CD4-positive, alpha-beta T cell (primary cell): ENCODE measurements at places on chromosomes 4 and X. TPM values are rescaled to one million over a fixed set of nuclear protein-coding genes. Genes with fewer than 3 reads are reported as not detected.

TLR2 gene
- total RNA-seq: 2.9 TPM

ABLIM2 gene
- total RNA-seq: 2.7 TPM

TMSB15C gene
- 4.1 TPM for total RNA-seq

LRRC66 gene
- not detected for total RNA-seq

GLOD5 gene
- total RNA-seq: not detected

COQ2 gene
- 10.1 TPM for total RNA-seq

RHOXF2 gene
- total RNA-seq: not detected

SPACA5 gene
- total RNA-seq: not detected

TCEAL2 gene
- total RNA-seq: 0.59 TPM

ZCCHC18 gene
- 2.9 TPM for total RNA-seq

MAGEA2B gene
- not detected for total RNA-seq

CCSER1 gene
- total RNA-seq: 0.36 TPM

DGKK gene
- not detected for total RNA-seq

GK2 gene
- not detected for total RNA-seq

- H3K4me3 ChIP-seq: no peak overlapping the region
- DNase-seq: no peak
- H3K4me1 ChIP-seq: no peaks in the 10 kb centered on the region
- H3K36me3 ChIP-seq: no peaks in the 10 kb centered on the region
These were observed 416.2 kb upstream of the PRKX start for GRCh38 chrX:4129626-4130025.

- DNase-seq: peak; percentile 47
- H3K27ac ChIP-seq: no peak overlapping the region
- peaks cover 13% of the 10 kb centered on the region for H3K27me3 ChIP-seq
- H3K4me3 ChIP-seq: peak overlapping the region; percentile 59
These were observed 761 bp downstream of the FGFRL1 start for GRCh38 chr4:1012034-1012739.

DNA sequence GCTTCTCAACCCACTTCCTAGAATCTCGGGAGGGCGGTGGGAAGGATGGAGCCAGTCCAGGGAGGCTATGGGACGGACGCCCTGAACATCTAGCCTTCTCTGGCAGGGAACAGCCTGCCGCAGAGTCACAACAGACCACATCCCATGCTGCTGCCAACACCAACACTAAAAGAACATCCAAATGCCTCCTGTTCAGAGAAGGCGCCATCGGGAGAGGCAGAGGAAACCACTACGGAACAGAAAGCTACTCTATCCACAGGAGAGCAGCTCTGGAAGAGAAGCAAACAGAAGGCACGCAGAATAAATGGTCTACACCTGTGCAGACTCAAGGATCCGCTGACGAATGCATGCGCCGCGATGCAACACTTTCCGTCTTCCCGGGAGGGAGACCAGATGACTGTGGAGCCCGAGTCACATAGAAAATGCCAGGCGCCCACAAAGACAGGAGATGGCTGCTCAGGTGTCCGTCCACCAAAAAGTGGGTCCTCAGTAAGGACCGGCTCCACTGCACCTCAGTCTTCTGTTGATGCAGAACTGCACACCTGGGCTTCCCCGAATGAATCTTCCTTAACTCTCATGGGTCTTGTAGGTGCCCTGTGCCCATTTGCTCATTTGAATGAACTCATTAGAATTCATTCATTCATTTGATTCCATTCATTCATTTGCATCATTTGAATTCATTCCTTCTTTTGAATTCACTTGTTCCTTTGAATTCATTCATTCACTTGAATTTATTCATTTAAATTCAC is 217.5 kb downstream of the DHRSX start:
- H3K4me1 ChIP-seq: no peaks in the 10 kb centered on the region
- H3K4me3 ChIP-seq: no peak overlapping the region
- H3K27me3 ChIP-seq: no peaks in the 10 kb centered on the region
- DNase-seq: no peak
- no peak overlapping the region for H3K27ac ChIP-seq
- peaks cover 2% of the 10 kb centered on the region for H3K36me3 ChIP-seq

DNA sequence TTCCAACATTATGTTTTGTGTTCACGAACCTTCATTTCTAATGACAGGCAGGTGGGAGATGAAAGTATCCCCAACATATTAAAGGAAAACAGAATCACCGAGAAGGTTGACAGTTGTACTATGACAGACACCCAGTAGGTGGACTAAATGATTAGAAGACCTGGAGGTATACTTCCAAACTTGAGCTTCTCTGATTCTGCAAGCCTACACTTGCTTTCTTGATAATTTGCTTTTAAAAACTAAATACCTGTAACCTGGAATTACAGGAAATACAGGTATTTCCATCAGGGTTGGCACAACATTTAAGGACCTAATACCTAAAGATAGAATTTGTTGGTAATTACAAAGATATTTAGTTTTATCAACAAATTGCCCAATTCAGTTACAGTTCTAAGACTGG is 43.4 kb downstream of the C4orf51 start:
- H3K4me1 ChIP-seq: peaks cover 5% of the 10 kb centered on the region
- H3K36me3 ChIP-seq: no peaks in the 10 kb centered on the region
- no peaks in the 10 kb centered on the region for H3K27me3 ChIP-seq
- H3K27ac ChIP-seq: no peak overlapping the region

DNA sequence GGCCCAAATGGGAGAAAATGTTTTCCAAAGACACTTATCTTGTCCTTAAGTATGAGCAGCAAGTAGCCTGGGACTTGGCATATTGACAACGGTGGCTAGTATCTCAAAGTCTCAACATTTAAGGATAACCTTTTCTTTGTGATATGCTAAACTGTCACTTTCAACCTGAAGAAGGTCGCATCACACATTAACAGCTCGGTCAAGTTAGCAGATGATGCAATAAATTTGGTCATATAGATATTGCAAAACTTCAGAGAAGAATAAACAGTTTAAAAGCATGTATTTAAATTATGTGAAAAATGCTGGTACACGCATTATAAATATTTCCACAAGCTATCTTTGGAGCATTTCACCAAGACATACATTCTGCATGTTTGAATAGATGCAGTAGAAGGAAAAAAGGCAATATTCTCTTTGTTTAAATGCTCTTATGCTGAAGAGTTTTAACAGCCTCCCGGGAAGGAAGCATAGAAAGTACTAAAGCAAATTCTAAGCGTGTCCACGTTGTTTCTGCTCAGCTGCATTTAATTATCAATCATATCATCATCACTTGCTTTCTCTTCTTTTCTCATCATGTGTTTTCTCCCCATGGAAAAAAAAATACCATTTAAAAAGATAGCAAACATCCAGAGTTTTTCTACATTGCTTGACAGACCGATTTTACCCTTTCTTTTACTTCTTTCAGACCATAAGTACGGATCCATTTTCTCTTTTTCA is 24.2 kb downstream of the ARHGAP6 start:
- H3K4me1 ChIP-seq: no peaks in the 10 kb centered on the region
- no peak overlapping the region for H3K27ac ChIP-seq
- peaks cover 12% of the 10 kb centered on the region for H3K27me3 ChIP-seq
- H3K4me3 ChIP-seq: no peak overlapping the region

DNA sequence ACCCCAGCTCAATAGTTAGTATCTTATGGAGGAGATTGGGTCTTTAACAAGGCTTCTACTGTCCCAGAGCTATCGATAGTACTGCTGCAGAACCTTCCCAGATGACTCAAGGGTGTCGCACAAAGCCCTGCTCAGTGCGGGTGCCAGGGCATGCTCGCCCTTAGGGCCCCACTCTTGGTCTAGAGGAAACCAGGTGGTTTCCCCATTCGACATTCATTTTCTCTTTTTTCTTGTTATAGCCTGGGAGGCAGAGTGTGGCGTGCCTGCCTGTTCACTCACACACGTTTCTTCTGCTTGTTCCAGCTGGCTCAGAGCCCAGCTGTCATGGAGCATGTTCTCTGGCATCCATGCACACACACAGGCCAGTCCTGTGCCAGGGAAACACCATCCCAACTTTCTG is 144.5 kb downstream of the SMIM20 start:
- H3K27me3 ChIP-seq: no peaks in the 10 kb centered on the region
- no peak overlapping the region for H3K4me3 ChIP-seq
- no peak for DNase-seq
- H3K4me1 ChIP-seq: no peaks in the 10 kb centered on the region
- no peak overlapping the region for H3K27ac ChIP-seq

- peak; percentile 45 for DNase-seq
- H3K36me3 ChIP-seq: no peaks in the 10 kb centered on the region
- no peaks in the 10 kb centered on the region for H3K4me1 ChIP-seq
- H3K4me3 ChIP-seq: peak overlapping the region; percentile 70
These were observed 595 bp upstream of the NAP1L2 start for GRCh38 chrX:73215246-73215645.

DNA sequence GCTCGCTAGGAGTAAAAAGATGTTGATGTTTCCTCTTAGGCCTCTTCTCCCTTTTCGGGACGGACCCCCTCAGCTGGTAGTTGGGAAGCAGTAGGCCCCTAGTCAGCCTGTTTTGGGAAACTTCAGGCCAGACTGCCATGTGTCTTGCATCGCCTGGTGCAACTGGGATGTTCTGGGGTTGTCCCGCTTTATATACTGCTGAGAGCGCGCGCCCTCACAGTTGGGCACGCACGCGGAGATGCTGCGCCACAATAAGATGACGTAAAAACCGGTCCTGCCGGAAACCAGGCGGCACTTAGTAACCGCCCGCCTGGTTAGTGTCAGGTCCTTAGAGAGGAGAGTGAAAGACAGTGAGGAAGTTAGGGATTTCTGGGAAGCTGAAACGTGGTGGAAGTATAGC is 231.3 kb upstream of the CT83 start:
- H3K27ac ChIP-seq: no peak overlapping the region
- no peaks in the 10 kb centered on the region for H3K27me3 ChIP-seq
- H3K4me3 ChIP-seq: no peak overlapping the region
- no peaks in the 10 kb centered on the region for H3K36me3 ChIP-seq

- DNase-seq: no peak
- no peak overlapping the region for H3K27ac ChIP-seq
- H3K4me3 ChIP-seq: no peak overlapping the region
- no peaks in the 10 kb centered on the region for H3K27me3 ChIP-seq
These were observed 64.6 kb upstream of the TRPC5 start for GRCh38 chrX:112147206-112147605.

GRCh38 chr4:8589336-8589735 is 3.2 kb upstream of the CPZ start:
- no peak overlapping the region for H3K4me3 ChIP-seq
- no peaks in the 10 kb centered on the region for H3K4me1 ChIP-seq
- no peaks in the 10 kb centered on the region for H3K36me3 ChIP-seq
- DNase-seq: no peak
- no peak overlapping the region for H3K27ac ChIP-seq
- H3K27me3 ChIP-seq: peaks cover 41% of the 10 kb centered on the region

GRCh38 chrX:55340896-55341433 is 76.2 kb upstream of the PAGE3 start:
- H3K27ac ChIP-seq: no peak overlapping the region
- no peaks in the 10 kb centered on the region for H3K27me3 ChIP-seq
- peaks cover 11% of the 10 kb centered on the region for H3K4me1 ChIP-seq
- H3K36me3 ChIP-seq: no peaks in the 10 kb centered on the region

GRCh38 chrX:8820910-8821527 is 19.8 kb upstream of the FAM9A start:
- DNase-seq: no peak
- H3K4me1 ChIP-seq: no peaks in the 10 kb centered on the region
- H3K27me3 ChIP-seq: no peaks in the 10 kb centered on the region
- no peak overlapping the region for H3K27ac ChIP-seq
- no peak overlapping the region for H3K4me3 ChIP-seq
- no peaks in the 10 kb centered on the region for H3K36me3 ChIP-seq

DNA sequence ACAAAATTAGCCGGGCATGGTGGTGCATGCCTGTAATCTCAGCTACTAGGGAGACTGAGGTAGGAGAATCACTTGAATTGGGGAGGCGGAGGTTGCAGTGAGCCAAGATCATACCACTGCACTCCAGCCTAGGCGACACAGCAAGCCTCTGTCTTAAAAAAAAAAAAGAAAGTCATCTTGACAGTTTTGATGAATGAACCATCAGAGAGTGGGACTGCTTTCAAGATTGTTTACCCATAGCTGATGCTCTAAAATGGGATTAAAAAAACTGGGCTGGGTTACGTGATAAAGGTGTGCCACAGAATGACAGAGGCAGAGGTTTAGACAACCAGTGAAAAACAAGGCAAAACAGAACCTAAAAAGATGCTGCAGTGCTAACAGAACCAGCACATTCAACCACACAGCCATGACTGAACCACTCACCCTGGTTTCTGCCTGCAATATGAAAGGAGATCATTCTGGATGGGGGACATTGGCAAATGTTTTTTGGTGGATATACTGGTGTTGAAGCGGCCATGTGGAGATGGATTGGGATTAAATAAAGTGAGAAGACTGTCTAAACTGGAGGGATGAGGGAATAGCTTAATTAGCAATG is 22.2 kb downstream of the GPAT3 start:
- no peak overlapping the region for H3K4me3 ChIP-seq
- no peak overlapping the region for H3K27ac ChIP-seq
- no peak for DNase-seq
- H3K4me1 ChIP-seq: peaks cover 3% of the 10 kb centered on the region

- no peak for DNase-seq
- no peaks in the 10 kb centered on the region for H3K4me1 ChIP-seq
- no peaks in the 10 kb centered on the region for H3K27me3 ChIP-seq
- no peak overlapping the region for H3K27ac ChIP-seq
- H3K36me3 ChIP-seq: no peaks in the 10 kb centered on the region
- H3K4me3 ChIP-seq: no peak overlapping the region
These were observed 245.8 kb upstream of the DIAPH2 start for GRCh38 chrX:96438803-96439202.

DNA sequence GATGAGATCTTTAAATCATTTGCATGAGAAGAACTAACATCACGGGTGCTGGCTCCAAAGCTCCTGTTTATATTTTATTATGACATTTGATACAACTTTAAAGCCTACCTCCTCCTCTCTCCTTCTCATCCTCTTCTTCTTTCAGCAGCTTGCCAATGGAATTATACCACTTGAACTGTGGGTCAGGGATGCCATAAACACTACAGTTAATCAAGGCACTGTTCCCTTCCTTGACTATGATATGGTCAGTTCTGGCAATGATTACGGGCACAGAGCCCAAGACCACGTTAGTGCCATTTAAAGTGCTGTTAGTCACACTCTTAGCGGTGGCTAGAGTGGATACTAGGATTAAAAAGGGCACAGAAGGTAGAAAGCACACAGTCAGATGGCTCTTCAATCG is 20.7 kb downstream of the MFAP3L start:
- no peaks in the 10 kb centered on the region for H3K27me3 ChIP-seq
- no peak for DNase-seq
- H3K27ac ChIP-seq: no peak overlapping the region
- H3K4me3 ChIP-seq: no peak overlapping the region

GRCh38 chr4:125116431-125116830 is 198.3 kb upstream of the FAT4 start:
- DNase-seq: no peak
- no peaks in the 10 kb centered on the region for H3K4me1 ChIP-seq
- H3K36me3 ChIP-seq: no peaks in the 10 kb centered on the region

- DNase-seq: no peak
- H3K4me3 ChIP-seq: no peak overlapping the region
- no peak overlapping the region for H3K27ac ChIP-seq
- H3K36me3 ChIP-seq: no peaks in the 10 kb centered on the region
These were observed 270.5 kb upstream of the GPC4 start for GRCh38 chrX:133685822-133686221.

GRCh38 chr4:16106956-16107355 is 23.1 kb upstream of the PROM1 start:
- no peaks in the 10 kb centered on the region for H3K36me3 ChIP-seq
- no peaks in the 10 kb centered on the region for H3K4me1 ChIP-seq
- H3K4me3 ChIP-seq: no peak overlapping the region
- H3K27me3 ChIP-seq: no peaks in the 10 kb centered on the region
- no peak for DNase-seq

GRCh38 chrX:98194036-98194435 is 1310.3 kb downstream of the RPA4 start:
- H3K27me3 ChIP-seq: no peaks in the 10 kb centered on the region
- DNase-seq: no peak
- no peak overlapping the region for H3K4me3 ChIP-seq
